ENCODE measurements at places on chromosomes 6 and 20.

DNA sequence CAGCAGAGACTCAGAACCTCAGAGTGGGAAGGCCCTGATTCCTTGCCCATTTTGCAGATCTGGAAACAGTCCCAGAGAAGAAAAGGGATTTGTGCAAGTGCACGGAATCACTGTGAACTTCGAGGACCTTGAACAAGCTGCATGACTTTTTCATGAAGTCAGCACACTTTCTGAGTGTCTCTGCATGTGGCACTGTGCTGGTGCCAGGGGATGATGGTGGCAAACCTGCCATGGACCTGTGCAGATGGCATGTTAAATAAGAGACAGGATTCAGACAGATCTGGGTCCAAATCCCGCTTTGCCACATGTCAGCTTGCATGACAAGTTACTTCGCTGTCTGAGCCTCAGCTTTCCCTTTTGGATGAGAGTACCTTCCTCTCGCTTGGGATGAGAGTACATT is 26.8 kb downstream of the ZNF831 start:
- no peak for DNase-seq

DNA sequence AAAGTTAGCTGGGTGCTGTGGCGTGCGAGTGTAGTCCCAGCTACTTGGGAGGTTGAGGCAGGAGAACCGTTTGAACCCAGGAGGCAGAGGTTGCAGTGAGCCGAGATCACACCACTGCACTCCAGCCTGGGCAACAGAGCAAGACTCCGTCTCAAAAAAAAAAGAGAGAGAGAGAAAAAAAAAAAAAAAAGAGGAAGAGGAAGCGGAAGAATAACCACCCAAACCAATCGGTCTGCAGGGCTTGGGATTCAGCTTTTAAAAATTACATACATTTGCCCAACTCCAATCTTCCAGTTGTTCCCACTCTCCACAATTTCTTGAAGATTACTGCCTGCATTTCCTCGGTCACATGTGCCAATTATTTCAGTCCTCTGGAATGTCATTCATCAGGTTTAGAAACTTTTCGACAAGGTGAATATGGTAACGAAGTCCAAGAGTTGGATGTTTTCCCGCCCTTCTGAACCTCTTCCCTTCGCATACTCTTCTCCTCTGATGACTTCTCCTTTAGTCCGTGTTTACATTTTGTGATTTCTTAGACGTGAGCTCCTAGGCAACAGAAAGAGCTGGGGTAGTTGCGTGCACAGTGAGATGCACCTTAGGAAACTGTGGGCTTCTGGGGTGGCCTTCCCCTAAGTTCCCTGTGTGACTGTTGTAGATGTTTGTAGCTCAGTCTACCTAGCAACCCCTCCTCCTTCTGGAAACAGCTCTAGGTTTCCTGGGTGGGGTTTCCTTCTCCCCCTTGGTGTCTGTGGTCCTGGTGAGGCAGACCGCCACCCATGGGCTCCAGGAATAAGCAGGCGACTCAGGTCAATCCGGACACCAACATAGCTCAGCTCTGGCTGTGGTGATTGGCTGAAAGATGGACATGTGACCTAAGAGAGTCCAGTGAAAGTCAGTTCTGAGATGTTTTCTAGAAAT is 63.0 kb upstream of the NCOA3 start:
- DNase-seq = no peak

GRCh38 chr20:34515484-34516246 is 557 bp upstream of the DYNLRB1 start:
- peak; percentile 44 for DNase-seq

- DNase-seq = no peak
These were observed 127.7 kb downstream of the TSHZ2 start for GRCh38 chr20:53099856-53100255.

DNA sequence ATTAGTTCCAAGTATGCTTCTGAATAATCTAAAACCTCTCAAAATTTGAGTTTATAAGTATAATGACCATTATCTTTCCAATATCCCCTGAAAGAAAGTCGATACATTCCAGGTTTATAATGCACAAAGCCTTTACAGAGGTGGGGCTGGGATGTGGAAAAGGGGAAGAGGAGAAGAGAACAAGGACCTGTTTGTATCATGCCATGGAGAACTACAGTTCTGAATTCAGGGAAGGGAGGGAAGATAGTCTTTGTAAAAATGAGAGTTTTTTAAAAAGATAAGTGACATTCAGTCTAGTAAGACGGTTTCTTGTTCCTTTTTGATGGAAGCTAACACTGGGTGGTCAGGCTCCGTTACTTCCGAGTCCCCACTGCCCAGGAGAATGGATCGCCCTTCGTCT is 26.1 kb downstream of the ZBTB2 start:
- no peak for DNase-seq

DNA sequence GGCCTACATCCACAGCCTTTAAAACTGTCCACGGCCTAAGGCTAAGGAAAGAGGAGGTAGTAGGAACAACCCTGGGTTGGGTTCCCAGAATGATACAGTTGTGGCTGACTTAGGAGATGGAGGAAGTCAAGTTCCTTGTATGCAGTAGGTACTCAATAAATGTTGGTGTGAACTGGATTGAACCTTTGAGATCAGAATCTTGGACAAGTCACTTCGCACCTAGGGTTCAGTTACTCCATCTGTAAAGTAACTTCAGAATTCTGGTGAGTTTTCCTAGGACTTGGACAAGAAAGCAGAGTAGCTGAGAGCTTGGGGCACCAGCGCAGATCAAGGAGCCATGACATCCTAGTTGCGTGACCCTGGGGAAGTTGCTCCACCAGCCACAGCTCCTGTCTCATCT is 9.1 kb downstream of the XKR7 start:
- no peak for DNase-seq

GRCh38 chr6:42199106-42199981 is 4.6 kb upstream of the GUCA1B start:
- no peak for DNase-seq

DNA sequence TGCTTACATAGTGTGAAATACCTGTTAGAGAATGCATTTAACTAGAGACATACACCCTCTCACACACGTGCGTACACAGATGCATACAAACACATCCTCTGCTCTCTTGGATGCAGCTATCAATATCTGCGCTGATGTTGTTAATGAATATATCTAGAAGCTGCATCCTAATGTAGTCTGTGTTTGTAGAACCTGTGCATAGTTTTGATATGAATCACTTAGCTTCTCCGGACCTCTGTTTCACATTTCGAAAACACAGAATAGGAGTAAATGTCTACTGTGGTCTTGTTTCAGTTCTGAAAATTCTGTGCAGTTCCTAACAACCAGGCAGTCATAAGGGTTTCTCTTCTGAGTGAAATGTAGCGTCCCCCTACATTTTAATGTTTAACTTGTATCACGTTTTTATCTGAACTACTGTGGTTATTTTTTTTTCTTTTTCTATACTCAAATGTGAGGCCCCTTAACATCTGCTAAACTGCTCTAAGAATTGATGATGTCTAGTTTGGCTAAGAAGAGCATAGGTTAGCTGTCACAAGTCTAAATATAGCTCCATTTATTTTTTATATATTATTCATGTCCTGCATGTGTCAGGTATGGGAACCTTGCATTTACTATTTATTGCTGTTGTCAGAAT is 254.5 kb downstream of the TMEM242 start:
- DNase-seq = no peak

DNA sequence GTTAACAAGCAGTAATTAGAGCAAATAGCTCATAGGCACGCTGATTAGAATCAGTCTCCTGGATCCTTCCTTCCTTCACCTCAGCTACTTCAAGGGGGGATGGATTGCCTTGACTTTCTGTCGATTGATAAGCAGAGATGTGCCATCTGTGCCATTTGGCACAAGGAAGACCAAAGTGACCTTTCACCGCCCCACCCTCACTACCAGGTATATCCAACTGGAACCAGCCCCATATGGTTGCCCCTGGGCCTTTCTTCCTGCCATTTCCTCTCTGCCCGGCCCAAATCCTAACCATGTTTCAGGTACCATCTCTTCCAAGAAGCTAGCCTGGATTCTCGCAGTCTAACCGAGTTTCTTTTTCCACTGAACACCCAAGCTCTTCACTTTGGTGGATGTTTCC is 8.7 kb upstream of the CPNE5 start:
- DNase-seq = no peak

DNA sequence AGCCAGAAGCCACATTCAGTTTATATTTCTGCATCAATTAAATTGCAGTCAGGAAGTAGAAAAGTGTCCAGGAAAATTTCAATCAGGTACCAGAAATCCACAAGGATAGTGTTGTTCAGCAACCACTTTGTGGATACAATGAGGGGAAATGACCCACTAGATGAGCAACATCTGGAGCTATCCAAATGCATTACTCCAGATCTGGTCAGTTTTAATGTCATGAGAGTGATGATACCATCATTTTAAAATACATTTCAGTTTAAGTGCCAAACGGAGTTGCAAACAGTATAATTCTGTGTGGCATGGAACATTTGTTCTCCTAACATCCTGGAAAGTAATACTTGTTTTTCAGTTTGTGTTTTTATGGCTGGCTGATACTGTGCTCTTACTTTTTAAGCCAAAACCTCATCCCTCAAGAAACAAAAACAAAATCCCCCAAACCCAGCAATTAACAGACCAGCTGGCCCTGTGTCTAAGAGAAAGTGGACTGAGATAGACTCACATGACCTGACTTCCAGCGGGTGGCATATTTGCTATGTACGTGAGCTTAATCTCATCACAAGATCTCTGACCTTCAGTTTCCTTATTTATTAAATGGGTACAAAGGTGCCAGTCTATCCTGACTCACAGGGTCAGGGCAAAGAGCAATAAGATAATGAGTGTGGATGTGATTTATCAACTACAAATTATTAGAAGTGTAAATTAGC is 58.8 kb upstream of the CNKSR3 start:
- DNase-seq = no peak

GRCh38 chr6:145071836-145072235 is 663.5 kb downstream of the EPM2A start:
- DNase-seq = no peak

- no peak for DNase-seq
These were observed 58.5 kb downstream of the SUN5 start for GRCh38 chr20:32945710-32946221.
